ENCODE measurements at places on chromosomes 5 and 9. TPM values are rescaled to one million over a fixed set of nuclear protein-coding genes. Genes with fewer than 3 reads are reported as not detected.

DNA sequence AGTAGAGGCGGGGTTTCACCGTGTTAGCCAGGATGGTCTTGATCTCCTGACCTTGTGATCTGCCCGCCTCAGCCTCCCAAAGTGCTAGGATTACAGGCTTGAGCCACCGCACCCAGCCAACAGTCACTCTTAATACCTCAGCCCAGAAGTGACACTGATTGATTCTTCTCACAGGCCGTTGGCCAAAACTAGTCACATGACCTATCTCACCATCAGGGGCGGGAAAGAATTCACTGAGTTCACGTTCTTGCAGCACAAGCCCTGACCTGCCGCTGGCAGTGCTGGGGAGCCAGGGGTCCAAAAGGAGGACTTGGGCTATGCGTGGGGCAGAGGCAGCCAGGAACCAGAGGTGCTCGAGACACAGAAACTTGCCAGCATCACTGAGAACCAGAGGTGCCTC lies 55.0 kb upstream of the CPLX2 start:
- DNase-seq, result no peak

CNTLN gene
- total RNA-seq, result 7.6 TPM

- DNase-seq, result no peak
These were observed 3.5 kb downstream of the PDE6A start for GRCh38 chr5:149940941-149941644.

- DNase-seq, result no peak
These were observed 140.8 kb upstream of the ADAMTSL1 start for GRCh38 chr9:18333157-18333556.

GRCh38 chr5:155004138-155004744 lies 9.3 kb upstream of the KIF4B start:
- no peak for DNase-seq

SPINK1 gene
- not detected for total RNA-seq

DNA sequence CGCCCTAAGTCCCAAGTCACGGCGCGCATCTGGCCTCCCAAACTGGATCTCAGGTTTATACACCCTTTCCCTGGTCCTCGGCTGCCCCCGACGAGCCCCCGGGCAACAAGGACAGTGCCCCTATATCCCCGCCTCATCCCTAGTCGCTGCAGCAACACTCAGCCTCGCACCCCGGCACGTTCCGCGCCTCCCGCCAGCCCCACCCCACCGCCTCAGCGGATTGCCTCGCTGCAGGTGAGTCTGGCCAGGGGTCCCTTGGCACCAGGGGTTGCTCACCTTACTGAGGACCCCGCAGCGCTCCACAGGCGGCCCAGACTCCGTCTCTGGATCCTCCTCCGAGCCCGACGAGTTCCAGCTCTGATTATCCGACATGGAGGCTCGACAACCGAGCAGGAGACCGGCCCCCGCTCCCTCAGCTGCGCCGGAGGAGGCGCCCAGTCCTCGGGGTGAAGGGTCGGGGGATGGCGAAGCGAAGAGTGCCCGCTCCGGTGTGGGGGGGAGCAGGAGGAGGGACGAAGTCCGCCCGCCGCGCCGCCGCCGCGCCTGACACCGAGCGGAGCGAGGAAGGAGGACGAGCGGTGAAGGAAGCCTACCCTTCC lies 494 bp downstream of the CERT1 start:
- peak; percentile 63 for DNase-seq

GRCh38 chr5:37283214-37283820 lies 34.1 kb upstream of the CPLANE1 start:
- no peak for DNase-seq

GRCh38 chr5:36298552-36298951 lies 3.1 kb downstream of the RANBP3L start:
- no peak for DNase-seq

GPR21 gene
- total RNA-seq, result 0.61 TPM

DNA sequence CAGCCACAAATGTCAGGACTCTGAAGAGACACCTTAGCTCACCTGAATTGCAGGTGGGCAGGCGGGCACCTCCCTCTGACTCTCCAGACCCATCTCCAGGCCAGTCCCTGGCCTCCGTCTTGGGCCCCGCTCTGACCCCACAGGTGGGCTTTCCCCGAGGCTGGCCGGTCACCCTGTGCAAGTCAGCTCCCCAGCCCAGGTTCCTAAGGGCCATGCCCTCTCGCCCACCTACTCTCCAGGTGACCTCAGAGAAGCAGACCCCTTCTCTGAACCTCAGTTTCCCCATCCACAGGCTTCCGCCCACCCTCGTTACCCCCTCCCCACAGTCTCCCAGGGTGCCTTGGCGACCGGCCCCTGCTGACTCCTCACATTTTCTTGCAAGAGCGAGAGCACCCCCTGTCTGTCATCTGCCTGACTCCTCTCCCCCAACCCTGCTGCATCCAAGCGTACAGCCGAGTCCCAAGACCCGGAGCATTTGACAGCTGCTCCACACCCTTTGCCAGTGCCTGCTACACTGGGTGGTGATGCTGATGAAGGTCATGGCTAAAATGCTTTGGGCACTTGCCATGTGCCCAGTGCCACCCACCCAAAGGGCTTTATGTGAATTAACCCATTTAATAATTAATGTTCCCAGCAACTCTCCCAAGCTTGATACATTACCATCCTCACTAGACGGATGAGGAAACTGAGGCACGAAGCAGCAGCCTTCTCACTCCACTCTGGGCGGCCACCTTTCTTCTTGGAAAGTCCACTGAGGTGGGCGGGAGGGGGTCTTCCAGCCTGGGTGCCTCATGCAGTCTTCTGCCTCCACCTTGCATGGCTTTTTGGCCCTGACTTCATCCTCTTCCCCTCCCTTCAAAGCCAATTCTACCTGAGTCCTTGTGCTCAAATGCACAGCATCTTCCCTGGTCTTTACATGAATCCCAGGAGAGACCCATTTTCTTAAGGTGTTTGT lies 51.1 kb upstream of the ORM1 start:
- peak; percentile 53 for DNase-seq

DNA sequence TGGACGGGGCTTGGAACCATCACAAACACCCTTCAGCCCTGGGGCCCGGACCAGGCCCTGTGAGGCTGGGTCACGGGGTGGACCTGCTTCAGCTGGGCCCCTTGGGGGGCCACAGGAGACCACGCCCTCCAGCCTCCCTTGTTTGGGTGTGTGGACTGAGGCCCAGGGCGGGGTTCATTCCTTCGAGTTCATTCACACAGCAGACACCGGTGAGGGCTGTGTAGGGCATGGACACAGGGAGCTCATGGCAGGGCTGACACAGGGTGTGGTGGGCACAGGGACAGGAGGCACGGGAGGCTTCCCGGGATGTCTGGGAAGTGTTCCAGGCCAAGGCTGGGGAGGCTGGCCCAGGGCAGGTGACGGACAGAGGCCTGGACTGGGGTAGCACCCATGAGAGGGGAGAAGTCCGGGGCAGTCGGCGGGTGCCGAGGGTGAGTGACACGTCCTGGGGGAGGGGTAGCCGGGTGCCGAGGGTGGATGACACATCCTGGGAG lies 8.9 kb downstream of the DNLZ start:
- peak; percentile 81 for DNase-seq

DNA sequence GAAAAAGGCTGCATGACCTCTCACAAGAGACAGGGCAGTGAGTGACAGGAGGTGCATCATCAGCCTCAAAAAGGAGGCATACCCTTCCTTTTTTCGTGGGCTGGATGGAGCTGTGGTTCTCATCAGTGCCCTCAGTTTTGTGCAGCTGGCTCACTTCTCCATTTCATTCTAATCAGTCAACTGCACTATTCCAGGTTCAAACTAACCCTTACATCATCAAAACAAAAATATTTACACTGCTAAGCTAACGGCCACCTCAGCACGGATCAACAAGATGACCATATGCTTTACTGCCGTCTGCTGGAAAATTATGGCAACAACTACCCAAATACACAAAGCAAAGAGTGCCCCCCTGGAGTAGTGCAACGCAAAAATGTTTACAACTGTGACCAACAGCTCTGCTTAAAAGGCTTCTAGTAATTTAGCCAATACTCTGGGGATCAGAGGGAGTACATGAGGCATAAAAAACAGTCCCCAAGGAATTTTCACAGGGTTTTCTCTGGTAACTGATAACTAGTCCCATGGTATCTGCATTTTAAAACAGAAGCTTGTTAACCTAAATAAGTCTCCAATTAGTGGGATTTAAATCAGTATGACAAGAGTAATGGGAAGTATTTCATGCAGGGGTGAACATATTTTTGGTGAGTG lies 10.8 kb downstream of the KCNV2 start:
- DNase-seq, result peak; percentile 52

- DNase-seq, result no peak
These were observed 290.0 kb downstream of the CETN3 start for GRCh38 chr5:90119531-90119971.

RAB3C gene
- 0.09 TPM for total RNA-seq

DNA sequence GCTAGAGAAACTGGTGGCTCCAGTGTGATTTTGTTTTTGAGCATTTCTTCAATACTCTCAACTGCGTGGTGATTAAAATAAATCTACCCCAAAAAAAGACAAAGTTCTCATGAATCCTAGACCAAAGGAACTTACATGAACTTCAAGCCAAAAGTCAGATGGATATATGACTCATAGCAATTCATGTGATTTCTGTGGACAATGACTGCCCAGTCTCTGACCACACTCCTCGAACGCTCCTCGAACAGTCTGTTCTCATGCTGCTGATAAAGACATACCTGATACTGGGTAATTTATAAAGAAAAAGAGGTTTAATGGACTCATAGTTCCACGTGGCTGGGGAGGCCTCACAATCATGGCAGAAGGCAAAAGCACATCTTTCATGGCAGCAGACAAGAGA lies 46.4 kb upstream of the CEP78 start:
- no peak for DNase-seq

- DNase-seq, result no peak
These were observed 41.5 kb downstream of the GCNT4 start for GRCh38 chr5:75010838-75011237.

GRCh38 chr5:98593418-98593817 lies 180.0 kb upstream of the RGMB start:
- DNase-seq, result no peak

PITX1 gene
- total RNA-seq, result 0.87 TPM

KLHL3 gene
- total RNA-seq, result 28.6 TPM

DNA sequence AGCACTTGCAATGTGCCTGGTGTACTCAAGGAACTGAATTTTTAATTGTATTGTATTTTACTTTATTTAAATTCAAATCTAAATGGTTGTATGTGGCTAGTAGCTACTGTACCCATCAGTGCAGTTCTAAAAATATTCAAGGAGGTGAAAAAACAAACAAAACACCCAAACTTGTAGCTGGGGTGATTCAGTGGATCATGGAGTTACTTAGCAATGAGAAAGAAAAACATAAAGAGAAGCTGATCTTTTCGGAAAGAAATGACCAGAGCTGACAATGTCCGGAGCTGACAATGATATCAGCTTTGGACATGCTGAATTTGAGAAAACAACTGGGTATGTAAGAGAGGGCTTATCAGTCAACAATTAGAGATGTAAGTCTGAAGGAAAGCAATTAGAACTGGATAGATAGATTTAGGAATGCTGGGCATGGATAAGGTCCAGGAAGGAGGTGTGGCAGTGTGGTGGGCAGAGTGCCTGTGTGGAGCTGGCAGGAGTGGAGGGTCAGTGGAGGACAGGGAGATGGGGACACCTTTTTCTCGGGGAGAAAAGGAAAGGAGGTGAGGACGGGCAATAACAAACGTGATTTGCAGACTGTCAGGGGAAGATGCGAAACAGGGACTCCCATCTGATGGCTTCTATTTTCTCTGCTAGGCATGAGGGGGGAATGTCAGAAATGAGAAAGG lies 113.2 kb downstream of the DCP2 start:
- no peak for DNase-seq

NEUROG1 gene
- not detected for total RNA-seq

DNA sequence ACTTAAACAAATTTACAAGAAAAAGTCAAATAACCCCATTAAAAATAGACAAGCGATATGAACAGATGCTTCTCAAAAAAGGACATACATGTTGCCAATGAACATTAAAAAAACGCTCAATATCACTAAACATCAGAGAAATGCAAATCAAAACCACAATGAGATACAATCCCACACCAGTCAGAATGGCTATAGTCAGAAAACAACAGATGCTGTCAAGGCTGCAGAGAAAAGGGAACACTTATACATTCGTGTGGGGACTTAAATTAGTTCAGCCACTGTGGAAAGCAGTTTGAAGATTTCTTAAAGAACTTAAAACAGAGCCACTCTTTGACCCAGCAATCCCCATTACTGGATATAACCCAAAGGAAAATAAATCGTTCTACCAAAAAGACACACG lies 10.8 kb downstream of the OR13F1 start:
- DNase-seq, result no peak

DNA sequence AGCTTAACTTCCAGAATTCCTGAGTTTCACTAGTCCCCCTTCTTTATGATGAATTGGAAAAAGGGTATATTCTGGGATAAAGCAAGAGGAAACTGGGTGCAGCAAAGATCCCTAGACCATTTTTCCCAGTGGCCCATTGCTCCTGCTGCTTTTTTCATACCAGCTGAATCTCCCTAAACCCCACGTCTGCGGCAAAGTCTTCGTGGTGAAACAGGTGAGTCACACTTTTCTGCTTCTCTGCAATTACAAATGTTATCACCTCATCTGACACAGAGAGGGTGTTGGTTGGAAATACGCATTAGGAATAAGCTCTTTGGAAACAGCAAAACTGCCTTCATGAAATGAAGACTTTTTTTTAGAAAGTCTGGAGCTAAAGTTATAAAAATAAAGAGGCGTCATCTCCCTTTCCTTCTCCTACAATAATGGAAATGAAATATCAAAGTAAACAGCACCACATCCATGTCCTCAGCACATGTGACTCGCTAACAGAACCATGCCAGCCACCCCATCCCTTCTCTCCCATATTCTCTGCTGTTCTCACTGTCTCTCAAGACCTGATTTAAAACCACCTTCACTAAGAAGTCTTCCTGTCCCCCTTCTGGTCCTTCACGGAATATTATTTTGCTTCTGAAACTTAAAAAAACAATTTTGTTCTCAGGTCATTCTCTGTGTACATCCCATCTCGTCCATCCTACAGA lies 39.5 kb upstream of the GLRX start:
- DNase-seq, result no peak

DNA sequence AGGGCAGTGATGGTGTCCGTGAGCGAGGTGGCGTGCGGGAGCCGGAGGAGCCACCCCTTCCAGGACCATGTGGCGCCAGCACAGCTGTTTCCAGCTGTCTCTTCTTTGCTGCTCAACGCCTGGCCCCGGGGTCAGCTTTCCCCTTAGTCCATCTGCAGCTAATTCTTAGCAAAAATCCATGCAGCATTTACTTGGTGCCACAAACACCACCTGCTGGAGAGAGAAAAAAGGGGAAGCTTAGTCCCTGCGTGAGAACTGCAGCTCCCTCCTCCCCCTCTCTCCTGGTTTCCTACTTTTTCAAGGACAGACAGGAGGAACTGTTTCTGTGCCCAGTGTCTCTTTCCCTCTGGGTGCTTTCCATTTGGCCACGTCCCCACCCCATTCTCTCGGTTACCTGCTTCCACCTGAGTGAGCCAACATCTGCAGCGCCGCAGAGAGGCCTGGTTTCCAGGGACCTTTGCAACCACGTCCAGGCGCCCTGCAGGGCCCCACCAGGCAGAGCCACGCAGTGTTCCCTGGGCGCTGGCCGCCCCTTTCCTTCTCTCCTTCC lies 3.4 kb downstream of the SLC6A19 start:
- DNase-seq, result no peak

GRCh38 chr5:141874262-141874964 lies 3.8 kb downstream of the PCDH1 start:
- DNase-seq, result no peak

- no peak for DNase-seq
These were observed 3.9 kb downstream of the LPAR1 start for GRCh38 chr9:111034170-111034897.

Data from adrenal gland (tissue), 19 donors.